Stimulated activated CD8-positive, alpha-beta memory T cell treated with anti-CD3 and anti-CD28 coated beads, Interleukin-15, amount 100 ng/mL, for 48 hours (primary cell): ENCODE measurements at places on chromosomes 2 and 18.

- DNase-seq: no peak
Observed at GRCh38 chr2:209259767-209260166, 164.1 kb upstream of the MAP2 start.

- DNase-seq: no peak
Observed at GRCh38 chr2:100365434-100365833, 43.1 kb upstream of the LONRF2 start.

DNA sequence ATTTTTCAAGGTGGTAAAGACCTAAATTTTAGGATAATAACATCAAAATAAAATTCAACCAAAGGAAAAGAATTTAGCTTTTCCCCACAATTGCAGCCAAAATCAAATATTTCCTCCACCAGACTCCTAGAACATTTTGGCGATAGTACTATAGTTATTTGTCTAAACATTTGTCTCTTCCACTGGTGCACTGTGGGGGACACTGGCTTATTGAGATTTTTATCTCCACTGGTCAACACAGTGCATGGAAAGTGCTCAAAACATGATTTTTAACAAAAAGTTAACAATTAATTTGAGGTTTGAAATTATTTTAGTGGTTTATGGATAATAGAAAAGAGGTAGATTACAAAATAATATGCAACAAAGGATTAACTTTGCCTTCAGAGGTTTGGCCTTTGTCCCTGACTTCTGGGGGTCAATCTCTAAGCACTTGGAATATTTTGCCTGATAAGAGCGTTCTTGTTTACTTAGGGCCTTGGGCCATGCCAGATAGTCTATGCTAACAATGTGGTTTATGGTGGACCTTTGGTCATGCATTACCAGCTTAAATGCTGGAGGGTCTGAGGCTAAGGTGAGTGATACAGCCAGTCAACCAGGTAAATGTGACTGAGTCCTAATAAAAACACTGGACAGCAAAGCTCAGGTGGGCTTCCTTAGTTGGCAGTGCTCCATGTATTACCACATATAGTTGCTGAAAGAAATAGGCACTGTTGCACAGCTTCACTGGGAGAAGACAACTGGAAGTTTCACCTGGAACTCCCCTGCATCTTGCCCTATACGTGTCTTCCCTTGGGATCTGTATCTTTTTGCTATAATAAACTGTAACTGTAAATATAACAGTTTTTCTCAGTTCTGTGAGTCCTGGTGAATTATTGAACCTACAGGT lies 67.2 kb upstream of the SATB2 start:
- DNase-seq: no peak

- DNase-seq: no peak
Observed at GRCh38 chr2:3503046-3503445, 16.3 kb downstream of the ADI1 start.

GRCh38 chr2:237305579-237305978 lies 108.4 kb downstream of the COL6A3 start:
- no peak for DNase-seq

- no peak for DNase-seq
Observed at GRCh38 chr2:181770150-181770549, 89.8 kb upstream of the NEUROD1 start.

- no peak for DNase-seq
Observed at GRCh38 chr2:144115739-144116291, 404.1 kb downstream of the ZEB2 start.

DNA sequence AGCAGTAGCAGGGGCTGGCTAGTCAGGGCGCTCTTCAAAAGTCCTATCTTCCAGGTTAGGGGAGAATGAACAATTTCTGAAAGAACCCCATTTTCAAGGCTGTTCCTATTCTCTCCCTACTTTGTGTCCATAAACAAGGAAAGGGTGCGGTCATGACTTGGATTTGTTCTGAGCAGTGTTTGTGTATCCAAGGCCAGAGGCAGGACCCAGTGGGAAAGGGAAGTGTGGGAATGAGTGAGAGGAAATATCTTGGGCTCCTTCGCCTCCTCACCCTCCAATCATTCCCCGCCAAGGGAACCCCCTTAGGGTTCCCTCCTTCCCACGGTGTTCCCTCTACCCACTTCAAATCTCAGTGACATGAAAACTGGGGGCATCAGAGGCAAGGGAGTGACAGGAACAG lies 25.5 kb upstream of the SPTBN1 start:
- DNase-seq: no peak
